ENCODE measurements at places on chromosomes 12 and 14.

GRCh38 chr14:100640471-100641273, 53.5 kb upstream of the BEGAIN start:
- DNase-seq: no peak

GRCh38 chr12:115806000-115806399, 471.5 kb downstream of the MED13L start:
- no peak for DNase-seq

- no peak for DNase-seq
Observed at GRCh38 chr14:90632871-90633270, 183.4 kb downstream of the TTC7B start.

GRCh38 chr14:70094631-70095030, 94.1 kb downstream of the SLC8A3 start:
- DNase-seq: no peak

GRCh38 chr12:103820361-103820760, 20.7 kb downstream of the NT5DC3 start:
- no peak for DNase-seq

- DNase-seq: no peak
Observed at GRCh38 chr12:14868916-14869506, 16.6 kb downstream of the MGP start.

GRCh38 chr12:81255947-81256346, 178.1 kb downstream of the ACSS3 start:
- DNase-seq: no peak

DNA sequence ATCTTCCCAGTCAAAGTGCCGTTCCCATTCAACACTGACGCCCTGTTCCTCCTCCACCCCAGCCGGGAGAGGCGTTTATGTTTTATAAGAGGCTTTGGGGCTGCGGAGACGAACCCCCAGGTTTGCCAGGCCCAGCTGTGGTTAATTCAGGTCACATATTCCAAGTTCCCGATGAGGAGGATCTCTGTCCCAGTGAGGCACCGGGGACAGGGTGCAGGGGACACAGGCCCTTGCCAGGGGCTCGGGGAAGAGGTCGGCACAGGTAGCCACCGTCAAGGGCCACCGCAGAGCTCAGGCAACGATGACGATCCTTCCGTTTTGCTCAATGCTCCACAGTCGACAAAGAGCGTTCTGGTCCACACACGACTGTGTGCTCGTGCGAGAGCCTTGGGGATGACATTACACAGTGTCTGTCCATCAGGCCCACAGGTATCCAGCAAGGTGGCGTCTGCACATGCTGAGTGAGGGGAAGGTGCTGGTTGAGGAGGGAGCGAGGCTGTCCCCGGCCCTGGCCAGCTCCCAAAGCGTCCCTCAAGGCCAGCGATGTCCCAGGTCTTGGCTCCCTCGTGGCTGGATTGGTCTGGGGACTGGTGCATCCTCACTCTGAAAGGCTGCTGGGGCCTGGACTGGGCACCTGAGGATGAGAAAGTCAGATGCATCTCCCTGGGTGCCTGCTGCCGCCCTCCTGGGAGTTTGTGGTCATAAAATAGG, 189.2 kb upstream of the C14orf180 start:
- no peak for DNase-seq

DNA sequence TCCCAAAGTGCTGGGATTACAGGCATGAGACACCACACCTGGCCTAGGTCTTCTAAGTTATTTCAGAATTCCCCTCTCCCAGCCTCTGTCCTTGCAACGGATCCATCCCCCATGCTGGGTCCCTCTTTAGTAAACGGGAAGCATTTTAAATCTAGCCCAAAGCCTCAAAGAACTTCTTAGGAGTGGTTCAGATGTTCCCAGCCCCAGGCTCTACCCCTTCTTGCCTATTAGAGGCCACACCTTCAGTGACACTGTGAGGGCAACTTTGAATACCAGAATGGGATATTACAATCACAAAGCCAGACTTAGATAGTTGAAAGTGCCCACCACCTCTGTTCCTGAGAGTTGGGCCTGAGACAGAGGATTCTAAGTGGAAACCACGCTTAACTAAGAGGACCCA, 18.1 kb upstream of the SPPL3 start:
- no peak for DNase-seq

DNA sequence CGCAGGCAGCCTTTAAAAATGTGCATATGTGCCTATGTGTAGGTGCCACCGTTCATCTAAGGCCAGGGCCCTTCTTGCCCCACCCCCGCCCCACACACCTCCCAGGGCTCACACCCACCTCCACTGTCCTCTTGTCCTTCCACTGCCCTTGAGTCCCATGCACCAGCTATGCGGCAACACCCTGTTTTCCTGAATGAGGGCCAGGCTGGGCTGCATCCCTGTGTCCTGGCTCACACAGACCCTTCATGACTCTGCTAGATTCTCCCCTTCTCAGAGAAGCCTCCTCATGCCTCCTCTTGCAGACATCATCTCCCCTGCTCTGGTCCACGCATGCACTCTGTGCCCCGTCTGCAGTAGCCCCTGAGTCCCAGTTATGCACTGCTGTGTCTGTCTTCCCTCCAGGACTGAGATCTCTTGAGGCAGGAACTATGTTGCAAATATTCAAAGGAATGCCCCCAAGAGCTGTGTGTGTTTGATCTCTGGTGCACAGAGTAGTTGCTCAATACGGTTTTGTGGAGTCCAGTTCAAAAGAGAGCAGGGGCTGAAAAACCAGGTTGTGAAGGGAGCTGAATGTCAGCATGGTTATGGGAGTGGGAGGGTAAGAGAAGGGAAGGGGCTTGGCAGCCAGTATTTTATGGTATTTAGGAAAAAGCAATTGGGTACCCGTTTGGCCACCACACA, 47.3 kb upstream of the ESRRB start:
- DNase-seq: no peak

GRCh38 chr14:100031506-100032281, 33.5 kb upstream of the EVL start:
- DNase-seq: no peak

Measured in activated B cell treated with CpG ODN at 0.5 μM for 24 hours (primary cell).